ENCODE measurements at places on chromosomes 1 and 21. TPM values are rescaled to one million over a fixed set of nuclear protein-coding genes. Genes with fewer than 3 reads are reported as not detected.

GRCh38 chr1:22139817-22140216 is 3.1 kb downstream of the WNT4 start:
- DNase-seq = no peak

GRCh38 chr1:223207293-223208066 is 64.4 kb upstream of the TLR5 start:
- no peak for DNase-seq

GRCh38 chr1:89630048-89630447 is 2.9 kb upstream of the LRRC8C start:
- no peak for DNase-seq

- DNase-seq = no peak
Observed at GRCh38 chr1:178607718-178608408, 95.0 kb downstream of the TEX35 start.

DNA sequence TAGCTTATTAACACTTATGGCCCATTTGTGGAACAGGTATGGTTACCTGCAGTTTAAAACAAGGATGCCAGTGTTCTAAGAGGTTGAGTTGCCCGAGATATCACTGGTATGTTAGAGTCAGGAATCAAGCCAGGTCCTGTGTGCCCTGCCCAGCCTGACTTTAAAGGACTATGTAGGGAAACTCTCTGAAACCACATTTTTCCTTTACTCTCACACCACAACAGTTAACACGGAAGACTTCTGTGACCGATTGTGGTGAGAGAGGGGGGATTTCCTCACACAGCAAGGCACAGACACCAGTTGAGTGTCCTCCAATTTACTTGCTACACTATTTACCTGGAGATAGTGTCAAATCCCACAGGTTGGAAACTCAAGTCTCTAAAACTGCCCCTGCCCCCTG is 47.8 kb downstream of the UCK2 start:
- no peak for DNase-seq

DNA sequence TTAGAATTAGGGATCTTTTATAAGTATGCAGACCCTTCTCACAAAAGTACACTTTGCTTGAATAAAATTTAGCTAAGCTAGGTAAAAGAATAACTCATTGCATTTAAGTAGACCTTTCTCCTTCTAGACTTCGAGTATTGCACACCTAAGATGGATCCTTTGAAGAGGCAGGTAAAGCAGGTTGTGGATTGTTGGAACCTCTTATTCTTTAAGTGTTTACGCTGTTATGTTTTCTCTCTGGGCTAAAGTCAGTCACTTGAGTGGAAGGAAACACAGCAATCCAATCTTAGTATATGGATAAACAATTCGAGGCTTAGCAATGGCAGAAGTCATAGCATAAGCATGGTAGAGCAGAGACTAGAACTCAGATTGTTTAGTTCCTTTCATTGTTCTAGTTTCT is 11.4 kb downstream of the MAGI3 start:
- no peak for DNase-seq

DNA sequence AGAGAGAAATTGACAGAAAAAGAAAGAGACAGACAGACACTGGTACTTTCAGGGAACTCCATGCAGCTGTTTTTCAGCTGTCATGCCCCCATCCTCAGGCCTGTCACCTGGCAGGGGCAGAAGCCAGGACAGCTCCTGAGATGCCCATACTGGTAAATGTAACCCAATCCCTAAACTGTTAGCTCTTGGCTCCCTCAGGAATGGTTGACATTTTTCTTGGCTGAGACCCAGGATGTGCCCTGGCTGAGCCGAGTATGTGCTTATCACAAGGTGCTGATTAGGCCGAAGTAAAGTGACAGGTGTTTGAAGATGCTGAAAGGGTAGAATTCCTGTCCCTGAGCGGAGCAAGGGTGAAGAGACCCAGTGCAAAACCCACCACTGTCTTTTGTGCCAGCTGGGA is 50.7 kb downstream of the PGM1 start:
- no peak for DNase-seq

DNA sequence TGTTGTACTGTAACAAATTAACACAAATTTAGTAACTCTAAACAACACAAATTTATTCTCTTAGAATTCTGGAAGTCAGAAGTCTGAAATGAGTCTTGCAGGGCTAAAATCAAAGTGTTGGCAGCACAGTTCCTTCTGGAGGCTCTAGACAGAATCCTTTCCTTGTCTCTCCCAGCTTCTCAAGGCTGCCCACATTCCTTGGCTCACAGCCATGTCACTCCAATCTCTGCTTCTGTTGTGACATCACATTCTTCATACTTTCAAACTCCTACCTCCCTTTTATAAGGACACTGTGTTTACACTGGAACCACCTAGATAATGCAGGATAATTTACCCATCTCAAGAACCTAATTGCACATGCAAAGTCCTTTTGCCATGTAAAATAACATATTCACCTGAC is 225.0 kb upstream of the PRMT6 start:
- DNase-seq = no peak

- DNase-seq = no peak
Observed at GRCh38 chr1:224739997-224740684, 124.0 kb downstream of the CNIH3 start.

DNA sequence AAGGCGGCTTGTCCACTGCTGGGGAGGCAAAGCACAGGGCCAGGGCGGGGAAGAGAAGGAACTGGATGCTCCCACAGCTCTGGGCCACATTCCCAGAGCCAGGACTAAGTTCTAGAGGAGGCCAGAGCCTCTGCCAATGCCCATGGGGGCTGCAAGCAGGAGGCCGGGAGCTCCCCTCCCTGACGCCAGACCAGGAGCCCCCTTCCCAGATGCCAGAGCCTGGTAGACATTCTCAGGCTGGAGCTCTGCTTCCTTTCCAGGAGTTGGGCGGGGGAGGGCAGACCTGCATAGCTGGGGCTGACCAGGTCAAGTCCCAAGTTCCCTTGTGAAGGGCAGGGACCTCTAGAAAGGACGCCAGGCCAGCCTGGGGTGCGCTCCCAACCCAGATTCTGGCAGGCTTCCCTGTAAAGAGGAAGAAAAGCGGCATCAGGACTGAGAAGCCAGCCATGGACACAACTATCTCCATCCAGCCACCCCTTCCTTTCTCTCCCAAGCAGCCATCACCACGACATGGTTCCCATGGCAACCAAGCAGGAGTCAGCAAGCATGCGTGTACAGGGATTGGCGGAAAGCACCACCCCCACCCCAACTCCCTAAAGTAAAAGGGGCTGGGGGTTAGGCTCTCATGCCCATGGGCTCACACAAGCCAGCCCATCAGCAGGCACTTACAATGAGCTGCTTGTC is 13.4 kb downstream of the KIF21B start:
- DNase-seq = peak; percentile 69

GRCh38 chr1:205458777-205459566 is 3.1 kb upstream of the BLACAT1 start:
- DNase-seq = no peak

- no peak for DNase-seq
Observed at GRCh38 chr1:223741861-223742260, 29.5 kb downstream of the CAPN2 start.

GRCh38 chr1:69252696-69253095 is 315.0 kb upstream of the LRRC7 start:
- no peak for DNase-seq

GRCh38 chr1:33298623-33299277 is 22.1 kb downstream of the A3GALT2 start:
- peak; percentile 90 for DNase-seq

DNA sequence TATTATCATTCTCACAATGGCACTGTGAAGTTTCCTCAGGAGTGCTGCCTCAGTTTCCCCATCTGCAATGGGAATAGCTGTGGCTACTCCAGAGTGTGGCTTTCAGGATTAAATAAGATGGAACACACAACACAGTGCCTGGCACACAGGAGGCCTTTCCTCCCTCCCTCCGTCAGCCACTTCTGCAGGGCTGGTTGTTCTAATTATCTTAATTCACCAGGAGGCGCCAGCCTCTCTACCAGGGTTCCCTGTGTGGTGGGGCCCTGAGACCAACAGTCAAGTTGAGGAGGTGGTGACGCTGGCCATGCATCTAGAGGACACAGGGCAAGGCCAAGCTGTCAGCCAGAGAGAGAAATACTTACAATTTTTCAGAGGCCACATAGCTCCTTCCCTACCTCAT is 6.3 kb upstream of the FOXO6 start:
- peak; percentile 48 for DNase-seq

- DNase-seq = peak; percentile 40
Observed at GRCh38 chr1:43435146-43436145, 18.3 kb downstream of the HYI start.

DNA sequence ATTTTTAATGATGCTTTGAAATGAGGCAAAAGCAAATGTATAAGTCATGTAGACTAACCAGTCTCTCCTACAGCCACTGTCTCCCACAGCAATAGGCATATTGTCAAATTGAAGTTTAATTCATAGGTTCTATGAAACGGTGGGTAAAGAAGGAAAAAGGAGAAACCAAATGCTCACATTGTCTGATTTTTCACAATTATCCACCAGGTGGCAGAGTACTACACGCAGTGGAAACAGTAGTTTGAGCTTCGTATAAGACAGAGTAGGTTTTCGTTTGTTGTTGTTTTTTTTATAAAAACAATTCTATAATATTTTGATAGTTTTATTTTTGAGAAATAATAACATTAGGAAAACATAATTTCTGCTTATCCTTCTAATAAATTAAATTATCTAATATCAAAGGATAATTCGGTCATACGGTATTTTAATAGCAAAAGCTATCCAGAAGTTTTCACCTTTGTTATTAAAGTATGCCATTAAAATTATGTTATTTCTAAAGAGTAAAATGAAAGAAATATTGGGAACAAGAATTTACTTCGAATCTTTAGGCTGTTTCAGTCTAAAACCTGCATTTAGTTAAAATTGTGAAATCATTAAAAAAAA is 39.1 kb downstream of the TYW3 start:
- DNase-seq = no peak

DNA sequence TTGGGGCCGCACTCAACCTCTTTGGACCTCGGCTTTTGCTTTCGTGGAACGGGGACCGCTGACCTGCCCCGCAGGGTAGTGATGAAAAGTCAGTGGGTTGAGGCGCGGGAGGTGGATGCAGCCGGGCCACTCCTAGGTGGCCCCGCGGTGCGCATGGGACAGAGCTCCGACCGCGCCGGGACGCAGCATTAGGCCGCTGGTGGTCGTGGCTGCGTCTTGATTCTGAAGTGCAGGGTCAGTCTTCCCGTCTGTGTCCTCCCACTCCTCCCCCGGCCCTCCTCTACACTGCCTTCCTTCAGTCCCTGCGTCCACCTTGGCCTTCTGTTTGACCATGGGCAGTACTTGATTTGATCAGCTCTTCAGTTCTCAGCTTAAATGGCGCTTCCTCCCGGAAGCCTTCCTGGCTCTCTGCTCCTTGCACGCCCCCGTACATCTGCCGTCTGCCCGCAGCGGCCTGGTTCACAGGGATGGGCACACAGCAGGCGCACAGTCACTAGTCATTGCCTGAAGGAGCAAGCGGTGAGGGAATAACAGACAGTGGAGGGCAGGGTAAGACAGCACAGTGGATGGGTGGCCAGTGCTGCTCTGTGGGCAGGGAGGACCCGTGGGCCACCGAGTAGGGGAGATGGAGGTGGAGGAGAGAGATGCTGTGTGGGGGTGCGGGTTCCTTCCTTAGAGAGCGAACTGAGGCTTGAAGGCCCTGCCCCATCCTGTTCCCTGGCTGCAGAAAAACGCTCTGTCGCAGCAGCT is 633 bp downstream of the THEMIS2 start:
- peak; percentile 86 for DNase-seq

- DNase-seq = no peak
Observed at GRCh38 chr1:55051169-55051568, 11.8 kb downstream of the PCSK9 start.

DNA sequence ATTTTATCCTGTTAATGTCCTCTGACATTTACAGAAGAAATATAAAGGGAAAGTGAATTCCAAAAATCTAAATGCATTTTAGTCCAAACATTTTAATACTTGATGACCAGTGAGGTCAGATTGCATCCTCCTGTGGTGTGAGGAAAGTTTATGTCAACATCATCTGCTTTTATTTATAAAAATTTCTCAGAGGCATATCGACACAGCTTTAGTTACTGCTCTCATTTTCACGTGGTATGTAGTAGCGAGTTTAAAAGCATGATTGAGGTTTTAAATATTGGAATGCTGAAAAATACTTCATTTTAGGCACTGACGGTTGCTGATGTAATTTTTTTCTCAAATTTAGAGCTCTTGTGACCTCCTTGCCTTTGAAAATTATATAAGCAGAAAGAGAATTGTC is 234.8 kb downstream of the HMCN1 start:
- DNase-seq = no peak

DNA sequence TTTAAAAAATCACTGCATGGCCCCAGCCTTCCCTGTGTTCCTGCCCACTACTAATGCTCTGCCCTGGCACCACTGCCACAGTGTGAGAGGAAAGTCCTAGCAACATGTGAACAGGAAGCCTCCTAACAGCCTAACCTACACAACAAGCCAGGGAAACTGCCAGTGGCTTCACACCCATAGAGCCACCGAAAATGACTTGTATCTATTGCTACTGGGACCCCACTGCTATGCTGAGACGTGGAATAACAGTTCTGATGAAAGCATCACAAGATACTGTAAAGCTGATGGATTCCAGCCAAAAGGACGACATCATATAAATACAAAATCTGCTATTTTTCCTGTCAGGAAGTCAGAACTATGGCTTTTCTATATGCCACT is 74.9 kb downstream of the JAK1 start:
- DNase-seq = no peak

DNA sequence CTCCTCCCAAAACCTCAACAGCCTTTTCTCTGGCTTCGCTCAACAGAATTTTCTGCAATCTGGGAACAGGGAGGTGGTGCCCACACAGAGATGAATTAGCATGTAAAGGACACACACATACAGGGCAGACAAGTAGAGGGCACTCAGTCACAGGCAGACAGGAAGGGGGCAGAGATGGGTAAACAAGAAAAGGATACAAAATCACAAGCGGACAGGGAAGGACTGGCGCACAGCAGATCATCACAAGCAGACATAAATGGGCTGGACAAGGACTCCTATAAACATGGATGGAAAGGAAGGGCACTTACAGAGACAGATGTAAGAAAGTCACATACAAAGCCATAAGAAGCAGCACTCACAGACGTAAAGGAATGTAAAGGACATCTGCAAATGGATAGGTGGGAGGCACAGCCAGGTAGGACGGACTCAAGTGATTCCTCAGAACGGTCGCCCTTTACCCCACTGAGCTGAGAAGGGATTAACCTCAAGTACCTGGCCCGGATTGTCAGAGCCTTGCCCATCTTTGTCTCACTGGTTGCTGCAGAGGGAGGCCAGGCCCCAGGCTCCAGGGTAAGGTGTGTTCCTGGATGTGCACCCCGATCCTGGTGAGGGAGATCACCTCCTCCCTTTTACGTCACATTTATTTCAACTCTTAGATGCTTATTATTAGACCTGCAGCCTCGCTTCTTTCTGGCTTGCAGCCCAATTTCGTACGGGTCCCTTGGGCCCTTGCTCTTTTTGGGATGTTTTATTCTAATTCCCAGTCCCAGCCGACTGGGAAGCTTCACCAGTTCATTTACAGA is 836 bp upstream of the PRCC start:
- DNase-seq = peak; percentile 84

- DNase-seq = no peak
Observed at GRCh38 chr1:206737729-206738201, 32.8 kb upstream of the IL19 start.

- no peak for DNase-seq
Observed at GRCh38 chr1:92933459-92933858, 27.8 kb downstream of the DIPK1A start.

Gene MXRA8
- 50.9 TPM for total RNA-seq

Gene SIKE1
- 41.6 TPM for total RNA-seq

Gene KCND3
- 12.6 TPM for total RNA-seq

Gene FAM151A
- not detected for total RNA-seq

Gene TMEM61
- not detected for total RNA-seq

Gene FAM78B
- total RNA-seq = 1.3 TPM

Gene MAGOH
- 26.7 TPM for total RNA-seq

Gene AK2
- total RNA-seq = 116 TPM
